ENCODE measurements at places on chromosomes 2 and 18. TPM values are rescaled to one million over a fixed set of nuclear protein-coding genes. Genes with fewer than 3 reads are reported as not detected.

GRCh38 chr18:59008302-59008974 is 131.2 kb upstream of the SEC11C start:
- no peak for DNase-seq

DNA sequence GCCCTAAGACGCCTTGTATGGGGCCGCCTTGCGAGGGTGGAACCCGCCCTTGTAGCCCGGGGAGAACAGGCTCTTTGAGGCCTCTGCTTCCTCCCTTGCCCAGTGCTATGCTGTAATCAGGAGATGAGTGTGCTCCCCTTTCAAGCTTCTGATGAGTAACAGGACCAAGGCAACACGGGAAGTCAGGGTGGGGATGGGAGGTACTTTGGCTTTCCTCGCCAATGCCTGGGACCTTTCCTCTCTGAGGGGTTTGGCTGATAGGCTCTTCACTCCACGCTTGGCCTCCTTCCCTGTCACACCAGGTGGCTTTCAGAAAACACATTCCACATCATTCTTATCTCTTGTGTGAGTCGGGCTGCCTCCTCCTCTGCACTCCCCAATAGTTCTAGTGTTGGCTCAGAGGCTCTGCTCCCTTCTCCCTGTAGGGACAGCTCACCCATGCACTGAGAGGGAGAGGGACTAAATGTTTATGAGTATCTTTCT is 223.7 kb upstream of the TRIB2 start:
- peak; percentile 72 for DNase-seq

REG1B gene
- not detected for polyA plus RNA-seq

DNA sequence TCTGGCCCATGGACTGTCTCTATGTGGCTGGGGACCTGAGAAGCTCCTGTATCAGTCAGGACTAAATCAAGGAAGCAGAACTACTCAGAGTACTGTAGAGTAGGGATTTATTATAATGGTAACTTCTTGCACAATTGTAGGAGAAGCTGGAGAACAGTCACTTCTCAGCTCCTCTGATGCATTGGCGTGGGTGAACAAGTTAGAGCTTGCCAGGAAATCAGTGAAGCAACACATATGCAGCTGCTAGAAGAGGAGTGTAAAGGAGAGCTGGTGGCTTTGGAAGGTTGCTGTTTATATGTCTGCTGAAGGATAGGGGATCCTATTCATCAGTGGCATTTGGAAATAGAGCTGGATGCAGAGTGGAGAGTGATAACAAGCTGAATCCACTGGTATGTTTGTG is 215.5 kb upstream of the CWC22 start:
- DNase-seq: no peak

DNA sequence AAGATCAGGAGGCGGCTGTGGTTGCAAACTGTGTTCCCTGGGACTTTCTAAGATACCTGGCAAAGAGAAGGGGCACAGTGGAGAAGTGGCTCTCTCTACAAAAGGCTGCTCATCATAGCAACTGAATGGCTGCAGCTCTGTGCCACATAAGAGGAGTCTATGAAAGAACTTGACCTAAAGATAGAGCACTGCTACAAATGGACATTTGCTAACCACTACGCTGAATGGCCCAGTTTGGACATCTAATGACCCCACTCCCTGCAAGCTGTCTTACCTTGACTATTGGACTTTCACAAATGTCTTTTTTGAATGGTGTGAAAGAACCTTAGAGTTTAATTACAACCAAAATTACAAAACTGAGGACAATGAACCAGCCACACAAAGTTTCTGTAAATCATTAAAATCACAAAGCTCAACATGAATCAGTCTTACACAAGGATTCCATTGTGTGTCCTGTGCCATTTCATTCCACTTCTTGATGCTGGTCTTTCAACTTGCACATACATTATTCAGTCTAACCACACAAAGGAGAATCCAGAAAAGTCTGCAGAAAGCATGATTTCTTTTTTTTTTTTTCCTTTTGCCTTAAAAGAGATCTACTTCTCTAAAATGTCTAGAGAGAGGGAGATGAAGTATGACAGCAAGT is 154.0 kb downstream of the LAMA1 start:
- no peak for DNase-seq

- no peak for DNase-seq
Measured at GRCh38 chr2:203758841-203759689, 52.6 kb downstream of the CD28 start.

GRCh38 chr18:8722946-8723820 is 17.8 kb downstream of the MTCL1 start:
- no peak for DNase-seq

LYPD6B gene
- 26.0 TPM for polyA plus RNA-seq

KCNS3 gene
- polyA plus RNA-seq: 29.6 TPM

SGPP2 gene
- polyA plus RNA-seq: 5.4 TPM

GRCh38 chr2:221553333-221553732 is 18.8 kb downstream of the EPHA4 start:
- no peak for DNase-seq

PROM2 gene
- 15.9 TPM for polyA plus RNA-seq

SPAST gene
- polyA plus RNA-seq: 25.3 TPM

- no peak for DNase-seq
Measured at GRCh38 chr2:2333076-2333475, 2.0 kb upstream of the MYT1L start.

DNA sequence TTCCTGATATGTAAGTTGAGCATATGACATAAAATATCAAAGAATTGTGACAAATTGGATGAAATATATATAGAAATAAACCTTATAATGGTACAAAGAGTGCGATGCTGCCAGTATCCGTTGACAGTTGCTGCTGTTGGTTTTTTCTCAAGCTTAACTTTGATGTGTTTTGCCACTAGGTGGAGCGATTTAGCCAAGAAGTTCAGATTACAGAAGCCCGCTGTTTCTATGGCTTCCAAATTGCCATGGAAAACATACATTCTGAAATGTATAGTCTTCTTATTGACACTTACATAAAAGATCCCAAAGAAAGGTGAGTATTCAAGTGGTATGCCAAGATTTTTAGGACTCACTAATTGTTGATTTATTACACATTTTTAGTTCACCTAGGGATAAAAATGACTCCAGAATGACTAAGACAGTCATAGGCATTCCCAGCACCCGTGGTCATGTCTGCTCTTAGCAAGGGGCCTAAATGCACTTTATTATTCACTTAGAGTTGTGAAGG is 2.1 kb downstream of the RRM2 start:
- DNase-seq: no peak

DNA sequence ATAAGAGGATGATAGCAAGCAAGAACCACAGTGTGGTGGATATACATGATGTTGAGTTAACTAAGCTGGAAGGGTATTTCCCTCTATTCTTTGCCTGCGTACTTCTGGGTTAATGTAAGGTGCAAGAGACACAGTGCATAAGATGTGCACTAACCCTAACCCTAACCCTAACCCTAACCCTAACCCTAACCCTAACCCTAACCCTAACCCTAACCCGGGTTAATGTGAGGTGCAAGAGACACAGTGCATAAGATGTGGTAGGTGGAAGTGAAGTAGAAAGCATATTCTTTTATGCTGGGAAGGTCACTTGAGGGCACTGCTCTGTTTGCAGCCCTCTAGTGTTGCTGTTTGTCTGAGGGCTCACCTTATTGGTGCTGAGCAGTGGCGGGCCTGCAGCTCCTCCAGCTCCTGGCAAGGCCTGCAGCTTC is 181.5 kb upstream of the ITGA4 start:
- no peak for DNase-seq

- no peak for DNase-seq
Measured at GRCh38 chr18:78975292-78975691, 4.3 kb upstream of the SALL3 start.

CNDP1 gene
- 0.27 TPM for polyA plus RNA-seq

CHRND gene
- not detected for polyA plus RNA-seq

GRCh38 chr2:86201671-86202335 is 2.5 kb downstream of the MRPL35 start:
- DNase-seq: no peak

COL4A4 gene
- 8.9 TPM for polyA plus RNA-seq

DNA sequence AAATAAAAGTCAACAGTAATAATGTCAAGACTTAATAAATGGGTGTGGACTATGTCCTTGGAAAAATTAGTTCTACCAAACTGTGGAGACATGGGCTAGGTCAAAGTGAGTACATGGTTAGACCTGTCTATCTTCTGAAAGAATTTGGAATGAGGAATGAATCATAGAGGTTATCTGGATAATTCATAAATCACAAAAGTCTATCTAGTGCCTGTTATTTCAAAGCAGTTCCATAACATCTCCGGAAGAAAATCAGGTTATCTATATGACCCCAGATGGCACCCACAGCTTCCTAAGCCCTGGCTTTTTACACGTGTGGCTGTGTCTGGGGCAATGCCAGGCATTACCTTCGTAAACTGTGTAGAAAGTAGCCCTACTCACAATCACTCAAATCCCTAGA is 272.0 kb downstream of the ETAA1 start:
- DNase-seq: no peak
